ENCODE measurements at places on chromosomes 4 and X.
A peak's percentile ranks its signal among the peaks of the same experiment; 100 is the strongest.

- DNase-seq: no peak
Measured at GRCh38 chrX:138982365-138982764, 270.8 kb upstream of the FGF13 start.

DNA sequence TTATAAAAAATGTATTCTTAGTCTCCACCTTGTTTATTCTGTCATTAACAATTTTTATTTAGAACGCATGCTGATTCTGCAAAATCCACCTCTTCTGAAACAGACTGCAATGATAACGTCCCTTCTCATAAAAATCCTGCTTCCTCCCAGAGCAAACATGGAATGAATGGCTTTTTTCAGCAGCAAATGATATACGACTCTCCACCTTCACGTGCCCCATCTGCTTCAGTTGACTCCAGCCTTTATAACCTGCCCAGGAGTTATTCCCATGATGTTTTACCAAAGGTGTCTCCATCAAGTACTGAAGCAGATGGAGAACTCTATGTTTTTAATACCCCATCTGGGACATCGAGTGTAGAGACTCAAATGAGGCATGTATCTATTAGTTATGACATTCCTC lies 75.6 kb upstream of the SMARCA5 start:
- DNase-seq: no peak

DNA sequence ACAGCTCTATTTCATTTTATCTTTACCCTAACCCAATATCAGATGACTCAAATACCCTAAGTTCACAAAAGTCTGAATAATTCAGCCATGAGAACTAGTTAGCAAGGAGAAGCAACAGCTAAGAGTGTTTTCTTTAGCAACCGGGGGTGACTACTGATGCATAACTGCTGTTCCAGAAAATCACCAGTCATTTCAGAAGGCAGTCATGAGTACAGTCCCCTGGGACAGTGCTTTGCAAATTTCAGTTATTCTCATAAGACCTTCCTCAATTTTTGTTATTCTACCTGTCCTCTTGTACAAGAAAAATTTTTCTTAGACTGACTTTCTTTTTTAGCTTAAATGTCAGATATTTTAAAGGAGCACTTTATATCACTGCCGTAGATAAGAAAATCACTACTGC lies 16.4 kb downstream of the BANK1 start:
- no peak for DNase-seq

GRCh38 chrX:129876771-129877305 lies 29.1 kb upstream of the UTP14A start:
- no peak for DNase-seq

DNA sequence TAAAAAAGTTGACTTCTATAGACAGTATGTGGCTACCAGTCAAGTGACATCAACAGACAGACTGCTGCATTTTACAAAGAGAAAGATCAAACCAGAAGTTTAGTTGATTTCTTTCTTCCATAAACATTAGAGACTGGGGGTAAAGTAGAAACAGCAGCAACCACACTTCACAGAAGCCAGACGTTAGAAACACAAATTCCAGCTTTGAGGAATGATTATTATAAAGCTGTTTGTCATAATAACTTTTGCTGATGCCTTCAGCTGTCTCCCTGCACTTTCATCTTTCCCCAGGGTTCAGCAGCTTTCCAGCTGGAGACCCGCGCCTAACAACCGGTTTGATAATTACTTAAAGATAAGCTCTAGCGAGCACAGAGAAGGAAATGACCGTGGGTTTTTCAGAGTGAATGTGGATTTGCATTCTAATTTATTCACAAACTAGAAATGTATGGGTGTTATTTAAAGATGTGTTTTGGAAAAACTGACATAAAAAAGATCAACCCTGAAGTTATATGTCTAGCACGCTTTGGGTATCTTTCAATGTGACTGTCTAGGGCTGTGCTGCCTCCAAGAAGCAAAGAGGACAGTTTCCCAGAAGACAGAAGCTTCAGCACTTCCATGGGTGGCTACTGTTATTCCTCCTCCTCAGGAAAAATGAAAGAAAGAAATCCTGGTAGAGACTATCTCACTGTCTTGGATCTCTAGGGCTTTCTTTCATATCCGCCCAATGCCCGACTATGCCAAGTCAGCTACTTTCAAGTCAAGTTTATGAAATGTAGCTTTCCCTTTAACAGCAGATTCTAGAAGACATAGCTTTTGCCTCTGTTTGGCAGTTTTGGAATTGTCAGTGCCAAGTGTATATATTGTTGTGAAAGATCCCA lies 15.0 kb upstream of the ENAM start:
- no peak for DNase-seq

- DNase-seq: no peak
Measured at GRCh38 chr4:189299706-189300105, 641.0 kb upstream of the FRG1 start.

- DNase-seq: no peak
Measured at GRCh38 chr4:171621646-171622045, 191.6 kb upstream of the GALNTL6 start.

DNA sequence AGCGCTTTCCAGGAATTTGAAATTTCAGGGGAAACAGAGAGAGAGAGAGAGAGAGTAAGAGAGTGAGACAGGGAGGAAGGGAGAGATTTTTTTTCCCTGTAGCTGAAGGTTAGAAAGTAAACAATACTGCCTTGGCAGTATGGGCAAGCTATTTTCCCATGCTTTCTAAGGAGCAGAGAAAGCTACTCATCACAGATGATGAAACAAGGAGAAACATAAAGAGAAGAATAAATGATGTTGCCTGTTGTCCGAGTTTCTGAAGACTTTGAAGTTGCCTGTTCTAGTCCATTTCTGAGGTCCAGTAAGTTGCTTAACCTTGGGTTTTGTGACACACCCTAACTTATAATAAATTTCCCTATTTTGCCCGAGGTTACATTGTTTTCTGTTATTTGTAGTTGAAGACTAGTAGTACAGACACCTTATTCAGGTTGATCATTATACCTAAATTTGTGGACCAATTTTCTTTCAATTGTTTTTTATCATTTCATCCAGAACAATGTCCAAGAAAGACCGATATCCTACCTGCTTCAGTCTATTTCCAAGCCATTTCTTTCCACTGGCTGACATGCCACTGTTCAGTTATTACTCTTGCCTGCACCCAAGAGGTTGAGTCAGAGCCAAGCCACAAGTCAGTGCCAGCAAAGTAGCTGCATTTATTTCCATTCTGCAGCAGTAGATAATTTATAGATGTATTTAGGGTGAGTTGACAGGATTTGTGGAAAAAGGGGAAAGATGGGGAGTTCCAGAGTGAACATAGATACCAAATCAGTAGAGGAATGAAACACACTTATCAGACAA lies 49.7 kb upstream of the SLC16A2 start:
- DNase-seq: no peak

DNA sequence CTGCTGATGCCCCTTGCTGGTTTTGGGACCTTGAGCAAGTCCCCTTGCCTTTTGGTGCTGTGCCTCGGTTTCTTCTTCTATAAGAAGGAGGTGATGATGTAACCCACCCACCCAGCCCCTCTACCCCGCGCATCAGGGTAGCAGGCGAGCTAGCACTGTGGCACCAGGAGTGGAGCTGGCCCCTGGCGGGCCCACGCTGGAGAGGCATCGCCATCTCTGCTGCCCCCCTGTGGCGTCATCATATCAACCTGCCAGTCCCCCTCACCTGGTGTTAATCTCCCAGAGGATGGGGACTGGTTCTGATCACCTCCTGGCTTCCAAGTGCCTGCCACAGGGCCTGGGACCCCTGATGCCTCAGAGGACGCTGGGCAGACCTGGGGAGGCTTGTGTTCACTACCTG lies 6.3 kb upstream of the SORCS2 start:
- no peak for DNase-seq

DNA sequence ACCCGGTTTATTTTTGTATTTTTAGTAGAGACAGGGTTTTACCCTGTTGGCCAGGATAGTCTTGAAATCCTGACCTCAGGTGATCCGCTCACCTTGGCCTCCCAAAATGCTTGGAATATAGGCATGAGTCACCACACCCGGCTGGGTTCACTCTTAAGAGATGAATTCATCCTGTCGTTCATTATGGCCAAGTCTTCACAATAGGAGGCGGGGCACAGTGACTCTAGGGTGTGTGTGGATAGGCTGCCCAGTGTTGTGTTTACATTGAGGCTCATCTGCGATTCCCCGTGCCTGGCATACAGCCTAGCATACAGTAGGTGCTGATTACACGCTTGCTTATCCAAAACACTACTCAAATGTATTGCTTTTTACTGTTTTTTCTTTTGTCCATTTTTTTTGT lies 41.3 kb upstream of the IGFBP7 start:
- no peak for DNase-seq

DNA sequence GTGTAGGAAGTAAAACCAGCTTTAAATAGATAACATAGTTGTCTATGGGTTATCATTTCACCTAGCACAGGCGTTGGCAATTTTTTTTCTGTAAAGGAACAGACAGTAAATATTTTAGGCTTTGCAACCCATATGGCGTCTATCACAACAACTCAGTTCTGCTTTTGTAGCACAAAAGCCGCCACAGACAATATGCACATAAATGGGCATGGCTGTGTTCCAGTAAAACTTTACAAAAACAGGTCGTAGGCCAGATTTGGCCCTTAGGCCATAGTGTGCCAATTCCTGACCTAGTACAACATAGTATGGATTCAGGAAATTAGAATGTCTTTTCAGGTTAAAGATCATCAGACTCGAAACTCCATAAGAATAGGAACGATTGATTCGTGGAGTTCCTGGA lies 265.3 kb upstream of the GK2 start:
- no peak for DNase-seq

DNA sequence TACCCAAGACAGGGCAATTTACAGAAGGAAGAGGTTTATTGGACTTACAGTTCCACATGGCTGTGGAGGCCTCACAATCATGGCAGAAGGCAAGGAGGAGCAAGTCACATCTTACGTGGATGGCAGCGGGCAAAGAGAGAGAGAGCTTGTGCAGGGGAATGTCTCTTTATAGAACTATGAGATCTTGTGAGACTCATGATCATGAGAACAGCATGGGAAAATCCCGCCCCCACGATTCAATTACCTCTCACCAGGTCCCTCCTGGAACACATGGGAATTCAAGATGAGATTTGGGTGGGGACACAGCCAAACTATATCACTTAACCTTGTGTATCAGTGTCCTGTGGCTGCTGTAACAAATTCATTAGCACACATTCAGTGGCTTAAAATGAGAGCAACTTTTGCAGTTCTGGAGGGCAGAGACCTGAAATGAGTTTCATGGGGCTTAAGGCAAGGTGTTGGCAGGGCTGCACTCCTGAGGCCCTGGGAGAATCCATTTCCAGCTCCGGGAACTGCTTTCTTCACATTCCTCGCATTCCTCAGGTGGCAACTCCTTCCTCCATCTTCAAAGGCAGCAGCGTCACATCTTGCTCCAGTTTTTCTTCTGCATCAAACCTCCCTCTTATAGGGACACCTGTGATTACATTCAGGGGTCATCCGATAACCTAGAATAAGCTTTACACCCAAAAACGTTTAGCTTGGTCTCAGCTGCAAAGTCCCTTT lies 22.3 kb upstream of the NSG1 start:
- DNase-seq: no peak

- no peak for DNase-seq
Measured at GRCh38 chr4:26493461-26493860, 3.2 kb upstream of the CCKAR start.

DNA sequence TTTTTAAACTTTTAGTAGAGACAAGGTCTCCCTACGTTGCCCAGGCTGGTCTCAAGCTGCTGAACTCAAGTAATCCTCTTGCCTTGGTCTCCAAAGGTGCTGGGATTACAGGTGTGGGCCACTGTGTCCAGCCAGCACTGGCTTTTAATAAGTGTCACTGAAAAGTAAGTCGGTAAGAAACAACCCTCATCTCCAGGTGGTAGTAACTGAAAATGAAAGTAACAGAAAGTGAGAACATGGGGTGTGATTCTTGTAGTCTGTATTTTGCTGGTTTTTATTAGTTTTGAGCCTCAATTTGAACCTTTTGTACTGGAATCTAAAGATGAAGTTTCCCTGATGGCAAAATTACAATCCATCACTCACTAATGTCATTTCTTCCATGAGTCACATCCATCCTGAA lies 238.1 kb upstream of the AGA start:
- DNase-seq: no peak

- no peak for DNase-seq
Measured at GRCh38 chrX:20995829-20996228, 378.4 kb upstream of the CNKSR2 start.

DNA sequence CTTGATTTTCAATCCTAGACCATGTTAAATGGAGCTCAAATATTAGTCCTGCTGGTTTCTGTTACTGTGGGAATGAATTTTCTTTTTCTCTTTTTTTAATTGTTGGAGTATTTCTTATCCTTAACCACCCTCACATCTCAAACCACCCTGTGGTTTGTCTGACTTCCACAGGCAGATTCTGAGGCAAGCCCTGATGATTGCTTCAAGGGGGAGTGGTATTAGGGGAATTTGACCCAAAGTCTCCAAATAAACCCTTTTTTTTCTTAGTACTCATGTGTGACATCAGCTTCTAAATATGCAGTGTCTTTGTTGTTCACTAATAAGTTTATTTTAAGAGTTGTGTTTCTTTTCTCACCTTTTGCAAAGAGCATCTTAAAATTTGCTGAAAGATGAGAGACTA lies 810.3 kb downstream of the IL1RAPL1 start:
- DNase-seq: no peak

- peak; percentile 3 for DNase-seq
Measured at GRCh38 chrX:132071254-132071653, 48.2 kb downstream of the STK26 start.

GRCh38 chr4:85639946-85640345 lies 165.0 kb downstream of the ARHGAP24 start:
- no peak for DNase-seq

DNA sequence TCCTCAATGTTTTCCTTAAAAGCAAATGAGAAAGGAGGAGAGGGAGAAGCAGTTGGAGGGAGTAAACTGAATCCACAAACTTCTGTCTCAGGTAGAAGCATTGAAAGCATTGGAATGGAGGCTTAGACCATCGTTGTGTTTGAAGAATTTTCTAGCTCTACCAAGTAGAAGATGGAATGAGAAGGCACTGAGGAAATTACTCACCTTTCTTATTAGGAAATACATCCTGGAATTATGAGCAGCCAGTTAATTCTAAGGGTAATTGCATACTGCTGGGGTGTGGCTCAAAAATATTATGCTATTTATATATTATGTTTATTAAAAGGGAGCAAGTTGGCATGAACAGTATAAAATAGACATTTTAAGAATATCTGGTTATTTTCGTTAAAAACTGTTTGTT lies 12.9 kb downstream of the PGM2 start:
- no peak for DNase-seq

- no peak for DNase-seq
Measured at GRCh38 chr4:835148-836002, 9.4 kb upstream of the CPLX1 start.

DNA sequence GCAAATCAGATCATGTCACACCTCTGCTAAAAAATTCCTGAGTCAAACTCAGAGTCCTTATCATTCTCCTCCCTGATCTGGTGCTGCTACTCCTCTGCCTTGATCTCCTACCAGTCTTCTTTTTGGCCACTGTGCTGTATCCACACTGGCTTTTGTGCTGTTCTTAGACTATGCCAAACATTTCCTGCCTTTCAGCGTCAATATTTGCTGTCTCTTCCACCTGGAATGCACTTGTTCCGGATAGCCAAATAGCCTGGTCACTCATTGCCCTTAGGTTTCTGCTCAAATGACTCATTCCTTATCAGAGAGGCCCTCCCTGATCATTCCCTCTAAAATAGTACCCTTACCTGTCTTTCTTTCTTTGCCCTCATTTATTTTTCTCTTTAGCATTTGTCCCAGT lies 24.4 kb upstream of the RP2 start:
- no peak for DNase-seq

GRCh38 chrX:97909245-97909644 lies 1025.5 kb downstream of the RPA4 start:
- DNase-seq: no peak

Measured in CD8-positive, alpha-beta T cell (primary cell).